ENCODE measurements at places on chromosomes 3 and 15.
A peak's percentile ranks its signal among the peaks of the same experiment; 100 is the strongest.

- no peak for DNase-seq
Measured at GRCh38 chr15:85580879-85581278, 200.5 kb downstream of the AKAP13 start.

DNA sequence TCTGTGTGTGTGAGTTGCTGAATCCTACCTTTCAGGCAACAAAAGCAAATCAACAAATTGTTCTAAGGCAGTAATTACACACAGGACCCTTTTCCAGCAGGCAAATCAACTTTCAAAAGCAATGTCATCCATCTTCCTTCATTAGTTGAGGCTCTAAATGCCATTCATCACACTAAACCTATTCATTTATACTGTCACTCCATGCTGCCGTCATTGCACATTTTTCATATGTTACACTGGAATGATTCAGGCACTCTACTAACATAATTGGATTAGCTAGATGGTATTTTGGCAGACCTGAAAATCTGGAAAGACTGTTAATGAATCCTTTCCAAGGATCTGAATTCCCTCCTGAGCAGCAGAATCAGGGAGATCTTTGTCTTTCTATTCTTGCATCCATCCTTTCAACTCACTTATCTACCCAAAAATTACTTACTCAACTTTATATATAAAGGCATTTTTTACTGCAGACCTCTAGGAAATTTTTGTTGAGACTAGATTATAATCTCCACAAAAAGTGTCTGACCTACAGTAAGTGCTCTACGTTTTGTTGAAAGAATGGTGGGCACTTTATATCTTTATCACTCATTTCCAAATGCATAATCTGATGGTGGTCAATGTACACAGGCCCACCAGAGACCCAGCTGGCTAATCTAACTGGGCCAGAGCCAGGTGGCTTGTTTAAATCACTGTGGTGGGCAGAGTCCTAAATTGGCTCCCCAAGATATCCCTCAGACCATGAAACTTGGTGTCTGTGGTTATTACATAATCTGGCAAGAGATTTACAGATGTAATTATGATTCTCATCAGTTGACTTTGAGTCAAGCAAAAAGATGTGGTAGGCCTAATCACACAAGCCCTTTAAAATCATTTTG is 25.0 kb downstream of the MIX23 start:
- no peak for DNase-seq

GRCh38 chr3:9727041-9727595 is 4.4 kb upstream of the BRPF1 start:
- DNase-seq = no peak

DNA sequence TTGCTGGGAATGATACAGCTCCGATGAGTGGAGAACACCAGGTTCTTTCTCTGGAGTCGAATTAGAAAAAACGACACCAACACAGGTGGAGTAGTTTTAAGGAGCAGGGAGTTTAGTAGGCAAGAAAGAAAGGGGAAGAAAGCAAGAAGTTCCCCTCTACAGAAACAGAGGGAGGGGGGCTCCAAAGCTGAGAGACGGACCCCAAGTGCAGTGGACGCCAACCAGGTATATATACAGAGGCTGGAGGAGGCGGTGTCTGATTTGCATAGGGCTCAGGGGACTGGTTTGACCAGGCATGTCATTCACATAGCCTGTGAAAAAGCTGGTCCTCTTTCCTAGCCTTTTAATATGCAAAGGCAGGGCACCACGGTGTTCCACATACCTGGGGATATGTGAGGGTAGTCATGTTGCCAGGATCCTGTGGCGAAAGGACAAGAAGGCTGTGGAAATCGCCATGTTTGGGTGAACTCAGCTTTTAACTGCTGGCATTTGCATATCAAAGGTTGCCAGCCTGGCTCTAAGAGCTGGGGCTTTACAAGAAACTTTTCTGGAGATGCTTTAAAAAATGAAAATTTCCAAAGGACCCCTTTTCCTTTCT is 887.4 kb upstream of the EPHA6 start:
- DNase-seq = no peak

GRCh38 chr3:195900436-195901355 is 7.7 kb downstream of the TNK2 start:
- DNase-seq = peak; percentile 59

- DNase-seq = no peak
Measured at GRCh38 chr15:85475317-85475701, 94.9 kb downstream of the AKAP13 start.

DNA sequence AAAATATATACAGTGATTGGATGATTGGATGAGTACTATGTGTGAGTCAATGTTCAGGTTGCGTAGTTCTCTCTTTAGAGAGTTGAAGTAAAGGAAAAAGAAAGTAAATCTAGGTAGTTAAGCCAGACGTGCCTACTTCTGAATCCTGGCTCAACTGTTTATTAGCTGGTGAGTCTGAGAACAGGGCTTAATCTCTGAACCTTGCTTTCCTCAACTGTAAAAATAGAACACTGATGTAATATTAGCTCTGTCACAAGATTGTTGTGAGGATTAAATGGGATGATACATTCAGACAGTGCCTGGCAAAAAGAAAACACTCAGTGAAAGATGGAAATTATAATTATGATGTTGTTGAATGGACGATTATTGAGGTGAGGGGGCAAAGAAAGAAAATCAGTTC is 413.4 kb downstream of the MAGI1 start:
- no peak for DNase-seq

- DNase-seq = peak; percentile 87
Measured at GRCh38 chr3:179196098-179196497, 47.9 kb downstream of the PIK3CA start.

GRCh38 chr3:27533261-27533607 is 49.0 kb upstream of the SLC4A7 start:
- peak; percentile 44 for DNase-seq

- DNase-seq = no peak
Measured at GRCh38 chr15:85832394-85832793, 37.7 kb upstream of the KLHL25 start.

DNA sequence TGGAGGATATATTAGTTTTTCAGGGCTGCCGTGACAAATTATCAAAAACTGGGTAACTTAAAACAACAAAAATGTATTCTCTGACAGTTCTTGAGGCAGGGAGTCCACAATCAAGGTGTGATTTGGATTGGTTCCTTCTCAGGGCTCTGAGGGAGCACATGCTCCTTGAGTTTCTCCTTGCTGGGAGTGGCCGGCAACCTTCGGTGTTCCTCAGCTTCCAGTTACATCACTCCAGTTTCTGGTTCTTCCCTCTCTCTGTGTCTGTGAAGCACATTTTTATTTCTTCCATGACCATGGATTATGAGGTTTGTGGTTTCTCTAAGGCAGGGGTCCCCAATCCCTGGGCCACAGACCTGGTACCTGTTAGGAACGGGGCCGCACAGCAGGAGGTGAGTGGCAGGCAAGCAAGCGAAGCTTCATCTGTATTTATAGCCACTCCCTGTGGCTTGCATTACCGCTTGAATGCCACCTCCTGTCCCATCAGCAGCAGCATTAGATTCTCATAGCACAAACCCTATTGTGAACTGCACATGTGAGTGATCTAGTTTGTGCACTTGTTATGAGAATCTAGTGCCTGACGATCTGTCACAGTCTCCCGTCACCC is 24.3 kb downstream of the LRRC28 start:
- DNase-seq = no peak

DNA sequence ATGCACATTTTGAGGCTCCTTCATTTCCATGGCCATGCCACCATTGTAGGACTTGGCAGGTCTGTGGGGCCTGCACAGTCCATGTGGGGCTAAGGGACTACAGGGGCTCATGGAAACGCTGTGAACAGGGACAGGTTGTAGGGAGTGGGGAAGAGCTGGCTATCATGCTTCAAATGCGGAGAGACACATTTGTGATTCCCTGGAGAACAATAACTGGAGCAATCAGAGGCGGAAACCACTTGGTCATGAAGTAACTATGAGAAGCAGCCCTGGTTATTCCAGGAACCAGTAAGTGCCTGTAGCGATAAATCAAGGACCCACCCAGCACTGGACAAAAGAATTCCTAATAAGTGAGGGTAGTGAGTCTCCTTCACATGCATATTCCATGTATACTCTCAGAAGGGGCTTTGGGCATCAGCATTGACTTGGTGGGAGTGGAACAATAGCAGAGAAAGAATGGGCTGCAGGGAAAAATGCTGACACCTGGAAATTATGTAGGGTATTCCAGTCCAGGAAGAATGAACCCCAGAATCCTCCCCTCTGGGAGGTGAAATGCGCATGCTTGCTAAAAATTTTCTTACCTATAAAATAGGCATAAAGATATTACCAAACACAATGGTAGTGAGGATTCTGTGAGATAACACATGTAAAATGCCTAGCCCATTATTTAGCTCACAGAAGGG is 251.4 kb upstream of the ROPN1 start:
- DNase-seq = no peak

DNA sequence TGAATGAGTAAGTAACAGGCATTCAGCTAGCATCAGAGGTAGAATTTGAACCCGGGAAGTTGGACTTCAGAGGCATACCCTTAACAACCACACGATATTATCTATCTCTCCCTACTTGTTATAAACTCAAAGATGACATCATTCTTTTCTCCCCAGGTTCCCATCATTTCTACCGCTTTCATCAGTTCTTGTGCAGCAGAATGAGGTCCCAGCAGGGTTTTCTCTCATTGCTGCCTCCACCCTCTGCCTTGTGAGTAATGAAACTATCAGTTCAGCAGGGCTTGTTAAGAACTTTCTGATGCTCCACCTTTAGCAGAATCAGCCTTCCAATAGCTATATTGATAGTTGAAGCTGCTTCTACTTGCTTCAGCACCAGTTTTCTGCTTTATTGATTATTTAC is 487.5 kb upstream of the KCNMB2 start:
- DNase-seq = peak; percentile 58

DNA sequence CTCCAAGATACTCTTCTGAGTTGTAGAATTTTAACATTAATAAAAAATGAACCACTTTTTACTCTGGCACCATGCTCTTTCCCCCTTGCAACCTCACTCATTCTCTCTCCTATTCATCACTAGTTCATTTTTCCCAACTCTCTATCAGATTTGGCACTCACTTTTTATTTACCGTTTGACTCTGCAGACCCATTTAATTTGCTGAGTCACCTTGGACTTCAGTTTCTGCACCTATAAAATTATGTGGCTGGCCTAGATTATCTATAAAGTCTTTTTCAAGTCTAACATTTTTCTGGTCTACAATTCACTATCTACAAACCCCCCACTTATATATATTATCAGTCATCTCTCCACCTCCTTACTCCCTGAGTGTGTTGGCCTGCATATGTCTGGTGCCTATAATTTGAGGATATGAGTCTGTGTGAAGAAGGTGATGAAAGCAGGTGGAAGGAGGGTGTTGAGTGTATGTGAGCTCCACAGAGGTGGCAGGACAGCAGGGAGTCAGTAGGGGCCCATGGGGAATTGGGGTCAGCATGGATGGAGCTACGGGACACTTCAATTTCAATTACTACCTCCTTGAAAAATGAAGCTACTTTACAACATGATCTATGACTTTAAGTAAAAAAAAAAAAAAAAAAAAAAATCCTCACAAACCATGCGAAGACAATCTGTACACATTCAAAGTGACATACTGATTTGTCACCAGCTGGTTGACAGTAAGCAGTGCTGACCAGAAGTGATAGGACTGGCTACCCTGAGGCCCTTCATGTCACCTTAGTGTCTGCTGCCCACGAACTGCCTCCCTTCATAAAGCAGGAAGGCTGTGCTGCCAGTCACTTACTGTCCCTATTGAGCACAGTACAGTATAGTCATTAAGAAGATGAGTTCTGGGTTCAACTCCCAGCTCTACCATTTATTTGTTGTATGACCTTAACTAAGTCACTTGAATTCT is 334.2 kb upstream of the IL12A start:
- DNase-seq = no peak

GRCh38 chr3:140995881-140996280 is 54.2 kb downstream of the SLC25A36 start:
- peak; percentile 5 for DNase-seq

Data from fibroblast of skin of scalp (primary cell).